ENCODE measurements at places on chromosomes 5 and 9.

DNA sequence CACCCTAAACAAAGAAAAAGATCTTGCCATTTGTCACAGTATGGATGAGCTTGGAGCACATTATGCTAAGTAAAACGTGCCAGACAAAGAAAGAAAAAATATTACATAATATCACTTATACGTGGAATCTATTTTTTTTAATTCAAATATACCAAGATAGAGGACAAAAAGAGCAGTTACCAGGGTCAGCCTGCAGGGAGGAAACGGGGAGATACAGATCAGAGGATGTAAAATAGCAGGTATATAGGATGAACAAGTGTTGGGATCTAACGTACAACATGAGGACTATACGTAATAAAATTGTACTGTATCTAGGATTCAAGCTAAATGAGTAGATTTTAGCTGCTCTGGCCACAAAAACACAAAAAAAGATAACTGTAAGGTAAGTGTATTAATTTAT, 247.5 kb downstream of the TMEM161B start:
- DNase-seq = no peak

GRCh38 chr9:73183917-73184861, 32.5 kb downstream of the ANXA1 start:
- DNase-seq = no peak

DNA sequence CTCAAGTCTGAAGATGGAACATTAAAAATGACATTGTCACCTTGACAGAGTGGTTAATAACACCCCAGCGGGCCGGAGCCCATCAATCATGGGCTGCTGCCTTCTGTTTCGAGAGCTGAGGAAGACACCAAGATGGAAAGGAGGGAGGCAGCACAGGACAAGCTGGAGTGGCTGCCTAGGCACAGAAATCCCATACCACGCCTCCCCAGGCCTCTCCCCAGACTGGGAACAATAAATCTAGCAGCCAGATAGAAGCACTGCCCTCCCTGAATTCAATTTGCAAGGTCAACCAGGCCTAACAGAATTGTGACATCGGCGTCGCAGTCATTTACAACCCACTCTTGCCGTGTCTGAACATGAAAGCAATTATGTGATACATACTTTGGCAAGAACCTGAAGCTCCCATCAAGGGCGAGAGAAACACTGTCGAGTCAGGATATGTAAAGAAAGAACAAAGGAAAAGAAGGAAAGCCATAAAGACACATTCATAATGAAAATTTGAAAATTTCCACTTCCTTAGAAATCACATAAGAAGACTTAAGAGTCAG, 35.4 kb upstream of the ZNF354A start:
- no peak for DNase-seq

DNA sequence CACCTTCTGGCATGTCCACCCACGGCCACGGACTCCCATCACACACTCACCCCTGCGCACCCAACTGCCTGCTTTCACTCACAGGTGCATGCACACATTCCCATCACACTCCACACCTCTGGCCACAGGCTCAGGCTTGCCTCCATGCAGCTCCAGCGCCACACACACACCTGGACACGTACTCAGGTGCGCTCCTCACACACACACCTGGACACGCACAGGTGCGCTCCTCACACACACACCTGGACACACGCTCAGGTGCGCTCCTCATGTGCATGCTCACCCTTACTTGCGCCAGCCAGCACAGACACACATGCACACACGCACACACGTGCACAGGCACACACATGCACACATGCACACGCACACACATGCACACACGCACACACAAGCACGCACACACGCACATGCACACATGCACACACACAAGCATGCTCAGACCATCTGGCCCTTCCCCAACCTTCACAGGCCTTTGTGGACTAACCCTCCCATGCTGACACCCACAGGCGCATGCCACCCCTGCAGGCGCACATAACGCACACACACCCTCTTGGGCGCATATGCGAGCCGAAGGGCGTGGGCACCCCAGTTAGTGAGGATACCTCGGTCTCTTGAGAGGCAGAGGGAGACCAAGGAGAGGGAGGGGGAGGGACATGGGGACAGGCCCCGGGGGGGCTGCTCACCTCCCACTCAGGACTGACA, 8.3 kb downstream of the GRIN1 start:
- no peak for DNase-seq

GRCh38 chr5:117587111-117587510, 1012.5 kb upstream of the SEMA6A start:
- DNase-seq = no peak

DNA sequence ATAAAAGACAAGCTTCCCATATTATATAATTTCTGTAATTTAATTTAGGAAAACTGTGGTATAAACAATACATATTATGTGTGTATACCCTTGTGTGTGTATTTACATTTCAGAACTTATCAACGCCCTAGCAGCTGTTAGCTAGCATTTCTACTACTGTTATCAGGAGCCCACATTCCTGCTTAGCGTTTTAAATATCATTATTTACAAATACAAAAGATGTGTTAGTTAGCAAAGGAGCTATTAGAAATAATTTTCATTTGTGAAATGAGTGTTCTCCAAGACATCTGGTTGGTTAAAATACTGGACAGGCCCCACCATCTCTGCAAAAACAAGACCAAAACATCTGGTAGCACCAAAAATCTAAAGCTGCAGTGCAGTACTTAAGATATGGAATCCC, 48.0 kb downstream of the EPB41L4A start:
- DNase-seq = no peak

DNA sequence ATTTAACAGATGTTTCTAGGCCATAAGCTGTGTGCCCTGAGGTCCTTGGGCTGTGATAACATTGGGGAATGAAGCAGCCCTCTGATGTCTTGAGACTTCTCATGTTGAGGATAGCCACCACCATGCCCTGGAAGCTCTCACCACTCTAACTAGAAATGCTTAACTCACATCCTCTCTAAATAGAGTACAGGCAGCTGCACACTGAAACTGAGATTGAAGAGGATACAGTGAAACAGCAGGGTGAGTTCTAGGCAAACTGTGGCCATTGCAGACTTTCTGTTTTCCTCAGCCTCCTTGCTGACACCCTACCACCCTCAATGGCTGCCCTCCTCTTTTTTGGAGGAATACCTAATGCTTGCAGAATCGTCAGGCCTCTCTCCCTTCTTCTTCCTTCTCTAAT, 22.4 kb downstream of the UTP15 start:
- no peak for DNase-seq

DNA sequence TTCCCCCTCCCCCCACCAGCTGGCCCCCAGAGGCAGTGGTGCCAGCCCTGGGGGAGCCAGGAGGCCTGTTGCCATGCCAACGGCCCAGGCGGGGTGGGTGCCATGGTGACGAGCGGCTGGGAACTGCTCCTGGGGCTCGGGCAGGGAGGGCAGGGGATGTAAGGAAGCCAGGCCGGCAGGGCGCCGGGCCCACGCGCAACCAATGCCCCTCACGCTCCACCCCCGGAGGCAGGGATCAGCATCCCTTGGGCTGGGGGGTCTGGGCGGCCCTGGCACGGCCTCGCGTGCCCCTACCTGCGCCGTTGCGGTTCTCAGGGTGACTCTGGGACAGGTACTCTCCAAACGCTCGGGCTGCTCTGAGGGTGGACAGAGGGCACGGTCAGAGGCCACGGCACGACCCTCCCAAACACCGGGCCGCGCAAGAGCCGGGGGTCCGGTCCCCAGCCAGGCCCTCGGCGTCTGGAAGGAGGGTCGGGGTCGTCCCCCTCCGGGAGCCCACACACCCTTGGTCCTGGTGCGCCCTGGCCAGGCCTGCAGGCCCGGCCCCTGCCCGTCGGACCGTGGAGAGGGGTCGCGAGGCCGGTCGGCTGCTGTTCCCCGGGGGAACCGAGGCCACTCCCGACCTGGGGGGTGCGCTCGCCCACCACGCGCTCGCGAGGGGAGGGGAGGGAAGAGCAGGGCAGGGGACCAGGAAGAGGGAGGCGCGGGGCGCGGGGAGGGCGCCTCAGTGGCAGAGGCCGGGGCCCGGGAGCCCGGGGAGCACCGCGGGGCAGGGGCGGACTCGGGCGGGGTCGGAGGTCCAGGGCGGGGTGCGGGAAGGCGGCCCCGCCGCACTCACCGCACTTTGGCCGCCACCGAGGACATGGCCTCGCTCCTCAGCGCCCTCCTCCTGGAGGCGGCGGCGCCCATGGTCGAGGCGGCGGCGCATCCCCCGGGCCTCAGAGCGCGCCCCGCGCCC, 661 bp downstream of the NSMF start:
- peak; percentile 63 for DNase-seq

- DNase-seq = no peak
Measured at GRCh38 chr9:81150016-81150625, 539.2 kb downstream of the TLE1 start.

DNA sequence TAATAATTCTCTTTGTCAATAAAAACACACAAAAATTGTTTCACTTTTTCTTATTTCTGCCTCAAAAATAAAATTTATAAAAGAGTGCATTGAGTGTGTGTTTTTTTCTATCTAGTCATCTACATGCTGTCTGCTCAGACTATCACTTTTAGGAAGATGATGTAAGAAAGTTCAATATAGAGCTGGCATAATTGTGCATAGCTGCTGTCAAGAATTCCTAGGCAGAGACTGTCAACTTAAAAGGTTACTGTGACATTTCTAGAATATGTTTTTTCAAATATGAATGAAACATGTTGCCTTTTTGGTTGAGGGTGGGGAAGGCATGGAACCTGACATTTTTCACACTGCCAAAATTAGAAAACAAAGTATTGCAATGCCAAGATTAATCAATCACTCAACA, 172.3 kb downstream of the CDH10 start:
- DNase-seq = no peak

DNA sequence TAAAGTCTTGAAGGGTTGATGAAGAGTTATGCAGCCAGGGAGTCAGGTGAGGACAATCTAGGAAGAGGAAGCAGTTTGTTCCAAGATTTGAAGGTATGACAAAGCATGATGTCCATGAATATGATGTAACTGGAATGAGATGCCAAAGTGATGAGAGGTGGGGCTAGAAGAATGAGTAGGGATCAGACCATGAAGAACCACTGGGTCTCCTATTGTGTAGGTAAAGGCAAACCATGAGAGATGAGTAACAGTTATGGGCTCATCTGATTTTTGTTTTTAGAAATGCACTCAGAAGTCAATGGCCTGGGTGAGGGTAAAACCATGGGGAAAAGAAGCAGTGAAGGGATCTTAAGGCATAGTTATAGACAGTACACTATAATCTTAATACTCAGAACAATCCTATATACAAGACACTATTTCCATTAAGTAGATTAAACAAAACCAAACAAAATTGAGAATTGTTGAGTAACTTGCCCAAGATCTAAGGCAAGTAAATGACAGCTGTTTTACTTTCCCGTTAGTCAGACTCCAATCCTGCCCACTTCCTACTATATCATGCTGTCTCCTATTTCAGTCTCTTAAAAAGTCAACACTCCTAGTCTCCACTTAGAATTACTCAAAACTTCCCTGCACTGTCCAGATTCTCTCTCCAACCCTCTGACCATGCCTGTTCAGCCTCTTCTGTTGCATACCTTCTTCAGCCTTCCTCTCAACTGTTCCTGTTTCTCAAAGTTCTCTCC, 393.8 kb upstream of the MEF2C start:
- DNase-seq = no peak

DNA sequence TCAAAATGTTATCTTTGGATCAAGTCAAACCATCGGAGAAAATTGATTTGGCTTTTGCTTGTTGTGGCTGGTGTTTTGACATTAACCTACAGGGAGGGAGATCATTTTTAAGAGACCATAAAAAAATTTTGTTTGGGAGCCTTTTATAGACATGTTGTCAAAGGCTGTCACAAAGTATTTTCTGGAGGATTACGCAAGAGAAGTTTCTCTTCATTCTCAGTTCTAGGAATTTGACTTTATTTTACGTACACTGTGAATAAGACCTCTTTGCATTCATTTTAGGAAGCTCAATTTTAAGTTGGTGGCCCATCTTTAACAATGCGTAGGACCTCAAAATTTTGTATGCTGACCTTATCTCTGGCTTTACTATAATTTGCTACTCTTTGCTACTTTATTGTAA, 50.2 kb upstream of the SLC44A1 start:
- no peak for DNase-seq

GRCh38 chr9:88739373-88739772, 204.4 kb downstream of the NXNL2 start:
- DNase-seq = no peak

DNA sequence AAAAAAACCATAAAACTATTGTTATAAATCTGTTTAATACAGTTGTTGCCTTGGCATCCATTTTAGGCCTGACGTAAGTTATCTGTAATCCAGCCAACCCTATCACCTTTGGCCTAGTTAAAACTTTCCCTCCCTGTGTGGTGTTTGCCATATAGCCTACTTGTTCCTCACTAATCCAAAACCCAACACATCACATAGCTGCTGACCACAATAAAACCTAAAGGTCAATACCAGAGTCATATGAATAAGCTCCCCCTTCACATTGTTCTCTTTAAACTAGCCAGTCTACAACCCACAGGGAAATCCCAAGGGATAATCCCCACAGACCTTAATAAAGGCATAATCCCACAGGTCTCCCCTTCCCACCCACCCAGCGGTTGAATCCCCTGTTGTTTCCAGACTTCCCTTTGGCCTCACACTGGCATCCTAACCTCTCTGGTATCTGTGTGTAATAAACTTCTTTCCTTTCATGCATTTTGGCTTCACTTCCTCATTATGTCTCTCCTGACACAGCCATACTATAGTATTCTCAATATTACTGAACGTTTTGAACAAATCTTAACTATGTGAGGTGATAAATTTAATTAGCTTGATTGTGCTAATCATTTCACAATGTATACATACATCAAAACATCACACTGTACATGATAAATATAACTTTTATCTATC, 50.8 kb downstream of the DTWD2 start:
- no peak for DNase-seq

GRCh38 chr5:118270526-118270925, 717.8 kb downstream of the DTWD2 start:
- no peak for DNase-seq

- no peak for DNase-seq
Measured at GRCh38 chr9:120914953-120915352, 11.6 kb downstream of the TRAF1 start.

DNA sequence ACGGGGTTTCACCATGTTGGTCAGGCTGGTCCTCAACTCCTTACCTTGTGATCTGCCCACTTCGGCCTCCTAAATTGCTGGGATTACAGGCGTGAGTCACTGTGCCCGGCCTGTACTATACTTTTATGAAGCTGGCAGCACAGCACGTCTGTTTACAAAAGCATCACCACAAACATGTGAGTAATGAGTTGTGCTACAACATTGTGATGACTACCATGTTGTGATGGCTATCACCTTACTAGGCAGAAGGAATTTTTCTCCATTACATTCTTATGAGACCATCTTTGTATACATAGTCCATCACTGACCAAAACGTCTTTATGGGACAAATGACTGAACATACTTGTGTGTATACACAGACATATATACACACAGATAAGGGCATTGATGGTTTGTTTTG, 1019.0 kb downstream of the CDH18 start:
- DNase-seq = no peak

Data from retina (tissue), 1 donor.